ENCODE measurements at places on chromosomes 12 and 14.

DNA sequence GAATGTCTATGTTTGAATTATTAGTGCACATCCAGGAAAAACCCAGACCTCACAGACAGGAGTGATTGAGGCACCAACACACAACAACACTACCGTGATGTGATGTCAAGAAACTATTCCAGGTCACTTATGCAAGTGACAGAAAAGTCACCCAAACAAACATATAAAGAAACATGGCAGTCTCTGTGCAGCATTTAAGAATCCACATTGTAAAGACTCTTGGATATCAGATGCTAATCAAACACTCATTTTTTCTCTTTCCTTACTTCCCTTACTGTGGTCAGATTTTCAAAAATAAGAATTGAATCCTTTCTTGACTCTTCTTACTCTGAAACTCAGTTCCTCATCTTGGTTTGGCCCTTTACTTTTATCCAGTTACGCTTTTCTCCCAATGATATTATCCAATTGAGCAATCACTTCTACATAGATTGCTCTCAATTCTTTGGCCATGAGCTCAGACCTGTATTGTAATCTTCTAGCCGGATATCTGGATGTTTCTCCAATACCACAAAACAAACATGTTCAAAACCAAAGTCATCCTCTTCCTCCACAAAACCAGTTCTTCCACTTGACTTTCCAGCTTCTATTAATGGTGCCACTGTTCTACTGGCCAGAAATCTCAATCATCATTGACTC lies 115.4 kb downstream of the DUSP6 start:
- DNase-seq, result no peak

DNA sequence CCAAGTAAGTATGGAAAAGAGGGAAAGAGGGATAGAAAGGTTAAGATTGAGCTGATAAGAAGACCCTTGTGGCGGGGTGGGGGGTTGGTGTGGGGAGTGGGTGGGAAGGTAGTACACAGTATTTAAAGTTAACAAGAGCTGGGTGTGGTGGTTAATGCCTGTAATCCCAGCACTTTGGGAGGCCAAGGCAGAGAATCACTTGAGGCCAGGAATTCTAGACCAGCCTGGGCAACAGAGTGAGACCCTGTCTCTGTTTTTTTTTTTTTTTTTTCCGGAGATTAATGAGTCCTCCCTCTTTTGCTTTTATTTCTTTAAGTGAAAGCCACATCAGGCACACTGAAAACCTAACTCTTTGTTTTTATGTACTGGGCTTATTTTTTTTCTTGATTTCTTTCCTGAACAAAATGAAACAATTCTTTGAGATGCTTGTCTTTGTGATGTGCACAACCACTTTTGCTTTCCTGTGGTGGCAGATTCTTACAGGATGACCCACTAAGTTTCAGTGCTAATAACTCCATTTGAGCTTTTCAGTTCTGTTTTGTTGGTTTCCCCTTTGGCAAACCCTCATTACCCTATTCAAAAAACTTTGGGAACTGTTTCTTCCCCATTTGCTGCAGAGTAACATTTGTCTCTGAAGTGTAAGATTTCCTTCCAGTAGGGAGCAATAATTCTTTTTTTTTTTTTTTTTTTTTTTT lies 54.8 kb downstream of the WNK1 start:
- no peak for DNase-seq

- DNase-seq, result no peak
Observed at GRCh38 chr14:34212172-34212929, 249.7 kb downstream of the SPTSSA start.

- DNase-seq, result no peak
Observed at GRCh38 chr12:117968151-117968789, 520 bp downstream of the KSR2 start.

DNA sequence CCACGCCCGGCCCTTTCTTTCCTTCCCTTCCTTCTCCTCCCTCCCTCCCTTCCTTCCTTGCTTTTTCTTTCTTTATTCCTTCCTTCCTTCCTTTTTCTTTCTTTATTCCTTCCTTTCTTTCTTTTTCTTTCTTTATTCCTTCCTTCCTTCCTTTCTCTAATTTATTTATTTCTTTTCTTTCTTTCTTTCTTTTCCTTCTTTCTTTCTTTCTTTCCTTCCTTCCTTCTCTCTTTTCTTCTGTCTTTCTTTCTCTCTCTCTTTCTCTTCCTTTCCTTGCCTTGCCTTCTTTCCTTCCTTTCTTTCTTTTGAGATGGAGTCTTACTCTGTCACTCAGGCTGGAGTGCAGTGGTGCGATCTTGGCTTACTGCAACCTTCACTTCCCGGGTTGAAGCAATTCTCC lies 15.9 kb downstream of the CCDC177 start:
- DNase-seq, result no peak

- no peak for DNase-seq
Observed at GRCh38 chr12:129790331-129790730, 113.5 kb downstream of the TMEM132D start.

All from kidney capillary endothelial cell (primary cell).